ENCODE measurements at places on chromosomes 13 and 19. TPM values are rescaled to one million over a fixed set of nuclear protein-coding genes. Genes with fewer than 3 reads are reported as not detected.

Gene BRSK1
- total RNA-seq, result 2.3 TPM

Gene ATP4A
- not detected for total RNA-seq

Gene FREM2
- 2.1 TPM for total RNA-seq

Gene SOX1
- not detected for total RNA-seq

Gene VSIG10L
- total RNA-seq, result 20.4 TPM

Gene SBK3
- total RNA-seq, result not detected

Gene EID2
- total RNA-seq, result 14.2 TPM

Gene FUT6
- not detected for total RNA-seq

Gene SIGLECL1
- total RNA-seq, result not detected

Gene BCL2L12
- 9.9 TPM for total RNA-seq

Gene C1QTNF9
- total RNA-seq, result 0.42 TPM

Gene NFIC
- 179 TPM for total RNA-seq

Gene NUFIP1
- 4.5 TPM for total RNA-seq

Gene FAM216B
- not detected for total RNA-seq

Gene ZNF561
- total RNA-seq, result 49.4 TPM

Gene TMC4
- 22.8 TPM for total RNA-seq

Gene COG3
- 32.6 TPM for total RNA-seq

Gene FXYD7
- total RNA-seq, result not detected

Gene CNFN
- total RNA-seq, result 52.9 TPM

Gene WDR88
- not detected for total RNA-seq

Data from suprapubic skin (tissue), 4 donors.